ENCODE measurements at places on chromosomes 4 and X. TPM values are rescaled to one million over a fixed set of nuclear protein-coding genes. Genes with fewer than 3 reads are reported as not detected.

The AFP gene
- total RNA-seq, result 0.58 TPM

The FAM9C gene
- not detected for total RNA-seq

The P2RY4 gene
- total RNA-seq, result not detected

The KCNIP4 gene
- total RNA-seq, result not detected

The CT45A5 gene
- total RNA-seq, result not detected

The CXorf49 gene
- total RNA-seq, result not detected

The RIPPLY1 gene
- not detected for total RNA-seq

The TEX13B gene
- not detected for total RNA-seq

The UGT2B15 gene
- total RNA-seq, result not detected

The MAB21L2 gene
- total RNA-seq, result under 0.01 TPM

The CCDC160 gene
- total RNA-seq, result not detected

The ZNF630 gene
- total RNA-seq, result 0.26 TPM

The DSPP gene
- not detected for total RNA-seq

The NEUROG2 gene
- total RNA-seq, result not detected

The SULT1B1 gene
- total RNA-seq, result 1.6 TPM

The L1CAM gene
- total RNA-seq, result 0.34 TPM

The SNCA gene
- 0.43 TPM for total RNA-seq

The CCDC120 gene
- total RNA-seq, result 1.5 TPM

The HSPA4L gene
- total RNA-seq, result 0.35 TPM

The LYAR gene
- 12.4 TPM for total RNA-seq

The PDE5A gene
- 20.4 TPM for total RNA-seq

The FRAS1 gene
- total RNA-seq, result 53.8 TPM

The MAGEA9B gene
- not detected for total RNA-seq

The MCF2 gene
- total RNA-seq, result 0.93 TPM

The DDX60 gene
- 6.6 TPM for total RNA-seq

The GPR82 gene
- not detected for total RNA-seq

The CT45A1 gene
- not detected for total RNA-seq

The GPM6B gene
- total RNA-seq, result 28.8 TPM

The XG gene
- under 0.01 TPM for total RNA-seq

The F11 gene
- not detected for total RNA-seq

The ARHGAP10 gene
- total RNA-seq, result 36.3 TPM

The GRK4 gene
- total RNA-seq, result 1.4 TPM

All from pericardium fibroblast (primary cell).